CD8-positive, alpha-beta T cell (primary cell): ENCODE measurements at places on chromosomes 16 and 17.
A peak's percentile ranks its signal among the peaks of the same experiment; 100 is the strongest.

DNA sequence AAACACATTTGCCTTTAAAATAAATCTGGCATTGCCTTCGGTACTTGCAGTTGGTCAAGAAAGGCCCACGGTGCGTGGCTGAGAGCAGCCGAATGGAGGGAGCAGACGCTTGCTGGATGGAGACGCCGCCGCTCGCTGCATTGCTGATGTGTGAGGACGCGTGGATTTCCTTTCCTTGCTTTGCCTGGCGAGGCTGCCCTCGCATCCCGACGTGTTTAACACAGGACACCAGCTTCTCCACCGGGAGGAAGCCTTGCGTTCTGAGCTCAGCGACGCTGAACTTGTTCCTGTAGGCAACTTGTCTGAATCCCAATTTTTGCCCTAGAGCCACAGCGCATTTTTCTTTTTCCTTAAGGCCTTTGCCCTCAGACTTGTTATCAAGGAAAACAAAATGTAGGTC, 45.8 kb downstream of the COX4I1 start:
- DNase-seq, result no peak

- no peak for DNase-seq
Observed at GRCh38 chr16:79339863-79340262, 260.7 kb downstream of the MAF start.

DNA sequence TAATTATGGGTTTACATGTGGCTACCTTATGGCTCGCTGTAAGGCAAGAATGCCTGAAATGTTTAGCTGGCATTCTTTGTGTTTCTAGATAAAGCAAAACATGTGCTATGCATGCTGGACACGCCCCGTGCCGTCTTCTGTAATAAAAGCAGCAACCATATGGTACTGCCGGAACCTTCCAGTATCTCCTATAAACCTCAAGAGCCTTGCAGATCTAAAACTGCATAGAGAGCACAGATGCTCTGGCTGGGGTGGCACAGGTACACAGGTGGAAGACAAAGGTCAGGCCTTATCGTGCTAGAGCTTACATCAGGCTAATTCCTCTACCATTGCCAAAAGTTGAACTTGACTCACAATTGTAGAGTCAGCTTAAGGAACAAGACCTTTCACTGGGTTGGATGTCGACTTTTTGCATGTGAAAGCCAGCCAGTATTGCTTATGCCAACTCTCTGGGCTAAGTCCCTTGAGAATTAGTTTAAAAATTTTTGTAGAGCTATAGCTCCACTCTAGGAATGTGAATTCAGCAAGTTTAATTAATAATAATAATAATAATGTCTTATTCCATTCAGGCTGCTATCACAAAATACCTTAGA, 187.4 kb upstream of the CACNG5 start:
- DNase-seq, result no peak

GRCh38 chr17:57379895-57380434, 123.6 kb downstream of the MSI2 start:
- DNase-seq, result no peak

DNA sequence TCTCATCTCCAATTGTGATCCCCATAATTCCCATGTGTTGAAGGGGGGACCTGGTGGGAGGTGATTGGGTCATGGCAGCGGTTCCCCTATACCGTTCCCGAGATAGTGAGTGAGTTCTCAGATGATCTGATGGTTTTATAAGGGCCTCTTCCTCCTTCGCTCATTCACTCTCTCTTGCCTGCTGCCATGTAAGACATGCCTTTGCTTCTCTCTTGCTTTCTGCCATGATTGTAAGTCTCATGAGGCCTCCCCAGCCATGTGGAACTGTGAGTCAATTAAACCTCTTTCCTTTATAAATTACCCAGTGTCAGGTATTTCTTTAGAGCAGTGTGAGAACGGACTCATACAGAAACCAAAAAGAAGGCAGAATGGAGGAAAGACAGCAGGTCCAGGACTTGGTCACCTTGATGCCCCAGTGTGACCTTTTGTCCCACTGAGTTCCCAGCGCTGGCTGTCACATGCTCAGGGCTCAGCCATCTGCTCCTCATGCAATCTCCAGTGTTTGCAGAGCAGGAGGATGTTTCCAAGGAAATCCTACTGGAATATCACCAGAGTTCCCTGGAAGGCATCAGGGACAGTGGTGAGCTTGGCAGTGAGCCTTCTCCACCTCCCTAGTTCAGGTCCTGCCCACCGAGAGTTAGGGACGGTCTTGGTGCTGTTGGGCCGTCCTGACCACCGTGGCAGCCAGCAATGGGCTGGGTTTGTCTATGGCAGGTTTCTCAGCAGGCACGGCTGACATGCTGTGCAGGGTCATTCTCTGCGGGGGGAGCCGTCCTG, 96.7 kb downstream of the SEC14L1 start:
- DNase-seq, result no peak

DNA sequence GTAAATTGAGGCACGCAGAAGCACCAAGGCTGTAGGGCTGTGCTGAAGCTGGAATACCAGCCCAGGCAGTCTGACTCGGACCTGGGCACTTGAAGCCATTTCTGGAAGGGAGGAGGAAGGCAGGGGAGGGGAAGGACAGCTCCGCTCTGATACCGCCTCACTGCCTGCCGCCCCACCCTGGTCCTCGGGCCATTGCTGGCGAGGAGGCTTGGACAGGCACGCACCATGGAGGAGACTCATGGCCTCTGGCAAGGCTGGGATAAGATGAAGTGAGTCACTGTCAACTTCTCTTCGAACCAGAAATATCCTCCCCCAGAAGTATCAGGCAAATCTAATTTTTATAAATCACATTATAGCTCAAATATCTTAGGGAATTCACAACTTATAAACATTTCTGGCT, 81.3 kb downstream of the SDK2 start:
- DNase-seq, result no peak

DNA sequence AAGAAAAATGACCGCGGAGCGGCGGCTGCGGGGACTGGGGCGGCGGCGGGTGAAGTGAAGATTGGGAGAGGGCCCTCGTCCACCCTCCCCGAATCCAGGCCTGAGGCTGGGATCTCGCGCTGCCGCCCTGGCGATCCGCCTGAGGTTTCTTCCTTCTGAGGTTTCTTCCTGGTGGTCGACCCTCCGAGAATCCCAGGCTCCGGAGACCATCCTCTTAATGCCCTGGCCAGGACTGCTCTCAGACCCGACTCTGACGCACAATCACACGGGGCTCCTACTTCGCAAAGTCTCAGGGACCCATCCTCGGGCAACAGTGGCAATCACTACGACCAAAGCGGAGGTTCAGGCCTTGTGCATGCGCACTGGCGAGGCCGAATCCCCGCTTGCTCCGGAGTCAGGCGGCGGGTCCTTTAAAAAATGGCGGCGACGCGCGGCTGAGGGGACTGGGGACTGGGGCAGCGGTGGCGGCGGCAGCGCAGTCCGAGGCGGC, 18.0 kb upstream of the KCNJ18 start:
- DNase-seq, result no peak

DNA sequence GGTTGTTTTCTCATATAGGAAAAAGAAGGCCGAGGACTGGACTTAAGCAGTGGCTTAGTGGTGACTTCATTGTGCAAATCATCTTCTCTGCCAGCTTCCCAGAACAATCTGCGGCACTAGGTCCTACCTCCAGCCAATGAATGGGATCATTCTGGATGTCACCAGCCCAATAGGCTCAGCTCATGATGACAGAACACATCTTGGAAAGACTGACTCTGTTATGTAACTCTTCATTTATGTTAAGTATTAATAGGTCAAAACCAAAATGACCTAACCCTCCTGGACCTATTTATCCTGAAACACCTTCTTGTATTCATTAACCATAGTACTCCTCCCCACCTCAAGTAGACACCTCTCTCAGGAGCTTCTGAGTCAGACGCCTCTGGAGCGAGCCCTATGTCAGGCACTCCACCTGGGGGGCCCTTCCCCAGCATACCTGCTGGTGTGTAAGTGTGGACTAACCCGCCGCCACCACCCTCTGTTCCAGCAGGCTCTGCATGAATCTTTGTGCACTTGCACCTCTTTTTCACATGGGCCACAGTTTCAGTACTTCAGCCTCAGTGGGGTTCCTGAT, 7.2 kb downstream of the ARL2BP start:
- peak; percentile 45 for DNase-seq

DNA sequence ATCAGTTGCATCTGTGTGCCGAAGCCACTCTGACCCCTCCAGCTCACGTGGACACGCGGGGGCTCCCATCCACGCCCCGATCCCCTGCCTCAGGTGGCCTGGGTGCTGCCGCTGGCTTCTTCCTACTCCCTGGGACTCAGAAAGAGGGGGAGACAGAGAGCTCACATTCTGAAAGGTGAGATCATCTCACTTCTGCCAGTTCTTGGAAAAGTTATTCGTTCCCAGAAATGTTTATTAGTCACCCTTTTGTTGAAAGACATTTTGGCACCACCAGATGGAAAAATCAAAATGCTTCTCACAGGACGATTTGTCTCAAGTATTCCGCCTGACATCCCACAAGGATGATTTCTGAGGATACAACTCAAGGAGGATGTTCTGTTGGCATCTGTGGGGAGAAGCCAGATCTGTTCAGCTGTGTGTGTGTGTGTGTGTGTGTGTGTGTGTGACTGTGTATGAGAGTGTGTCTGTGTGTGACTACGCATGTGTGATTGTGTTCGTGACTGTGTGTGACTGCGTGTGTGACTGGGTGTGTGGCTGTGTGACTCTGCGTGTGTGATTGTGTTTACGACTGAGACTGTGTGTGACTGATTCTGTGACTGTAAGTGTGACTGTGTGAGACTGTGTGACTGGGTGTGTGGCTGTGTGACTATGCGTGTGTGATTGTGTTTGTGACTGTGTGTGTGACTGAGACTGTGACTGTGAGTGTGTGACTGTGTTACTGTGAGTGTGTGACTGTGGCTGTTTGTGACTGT, 207.3 kb downstream of the NTN1 start:
- no peak for DNase-seq

DNA sequence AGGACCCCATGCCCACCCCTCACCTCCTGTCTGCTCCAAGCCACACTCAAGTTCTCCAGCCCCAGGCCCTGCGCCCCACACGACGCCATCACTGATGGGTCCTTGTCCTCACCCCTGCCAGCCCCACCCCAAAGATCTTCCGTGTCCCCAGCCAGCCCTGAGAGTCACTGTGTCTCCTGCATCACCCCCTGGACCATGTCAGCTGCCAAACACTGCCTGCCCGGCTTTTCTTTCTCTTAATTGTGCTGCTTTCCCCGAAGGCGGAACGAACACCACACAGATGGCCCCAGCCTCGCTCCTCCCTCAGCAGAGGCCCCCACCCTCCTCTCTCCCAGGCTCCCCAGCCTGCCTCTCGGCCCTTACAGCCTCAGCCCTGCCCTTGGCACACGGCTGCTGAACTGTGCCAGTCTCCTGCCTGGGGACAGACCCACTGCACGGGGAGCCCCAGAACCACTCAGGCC, 4.8 kb upstream of the GAA start:
- DNase-seq, result no peak

GRCh38 chr16:30458561-30459394, 13.1 kb upstream of the SEPHS2 start:
- peak; percentile 60 for DNase-seq

- DNase-seq, result no peak
Observed at GRCh38 chr16:28604186-28604565, 5.7 kb downstream of the SULT1A1 start.
